ENCODE measurements at places on chromosomes 12 and 14. TPM values are rescaled to one million over a fixed set of nuclear protein-coding genes. Genes with fewer than 3 reads are reported as not detected.

Gene ACOT6
- not detected for total RNA-seq

Gene OTUB2
- total RNA-seq: 0.42 TPM

DNA sequence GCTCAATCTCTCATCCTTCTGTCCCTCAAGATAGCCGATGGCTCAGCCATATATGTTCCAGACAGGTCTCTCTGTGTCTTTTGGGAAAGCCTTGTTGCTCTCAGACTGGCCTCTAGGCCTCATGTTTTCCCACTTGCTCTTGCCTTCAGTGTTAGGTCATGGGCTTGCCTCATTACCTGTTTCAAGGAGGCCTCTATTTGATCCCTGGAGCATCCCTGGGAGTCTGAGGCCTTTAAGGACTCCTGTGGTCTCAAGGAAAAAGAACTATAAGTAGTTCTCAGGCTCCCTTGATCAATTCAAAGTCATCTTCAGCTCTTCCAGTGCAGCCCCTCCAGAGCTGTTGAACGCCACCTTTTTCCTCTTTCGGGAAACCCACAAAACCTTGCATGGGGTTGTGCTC is 47.9 kb downstream of the NTF3 start:
- no peak for DNase-seq

DNA sequence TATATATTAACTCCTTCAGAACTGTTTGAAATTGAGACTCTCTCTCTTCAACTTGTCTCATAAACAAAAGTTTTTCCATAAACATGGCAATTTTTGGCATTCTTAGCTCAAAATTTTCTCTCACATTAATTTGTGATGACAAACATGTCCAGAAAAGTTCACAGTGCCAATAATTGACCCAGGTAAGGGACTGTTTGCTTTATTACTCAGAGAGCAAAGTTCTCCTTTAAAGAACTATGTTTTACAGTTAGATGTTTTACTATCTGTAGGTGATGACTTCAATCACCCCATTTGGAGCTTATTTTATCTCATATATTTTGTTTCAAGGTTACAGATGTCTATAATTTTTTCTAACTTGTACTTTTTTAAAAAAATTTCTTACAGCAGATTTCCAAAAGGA is 855.6 kb downstream of the SLC16A7 start:
- DNase-seq: no peak

- peak; percentile 78 for DNase-seq
Observed at GRCh38 chr12:12010277-12011039, 60.3 kb upstream of the BCL2L14 start.

- DNase-seq: no peak
Observed at GRCh38 chr14:96205978-96206360, 1.3 kb downstream of the BDKRB2 start.

GRCh38 chr14:104321088-104321801 is 182.9 kb downstream of the KIF26A start:
- DNase-seq: no peak
